ENCODE measurements at places on chromosomes 11 and 22. TPM values are rescaled to one million over a fixed set of nuclear protein-coding genes. Genes with fewer than 3 reads are reported as not detected.

OR8A1 gene
- total RNA-seq, result not detected

SCGB1C1 gene
- not detected for total RNA-seq

PRPF19 gene
- total RNA-seq, result 250 TPM

LRRC4C gene
- total RNA-seq, result not detected

GRCh38 chr11:125263268-125263790 is 98.8 kb downstream of the PKNOX2 start:
- peak; percentile 69 for DNase-seq

GRCh38 chr11:12677131-12677530 is 2.9 kb downstream of the TEAD1 start:
- peak; percentile 72 for DNase-seq

DNA sequence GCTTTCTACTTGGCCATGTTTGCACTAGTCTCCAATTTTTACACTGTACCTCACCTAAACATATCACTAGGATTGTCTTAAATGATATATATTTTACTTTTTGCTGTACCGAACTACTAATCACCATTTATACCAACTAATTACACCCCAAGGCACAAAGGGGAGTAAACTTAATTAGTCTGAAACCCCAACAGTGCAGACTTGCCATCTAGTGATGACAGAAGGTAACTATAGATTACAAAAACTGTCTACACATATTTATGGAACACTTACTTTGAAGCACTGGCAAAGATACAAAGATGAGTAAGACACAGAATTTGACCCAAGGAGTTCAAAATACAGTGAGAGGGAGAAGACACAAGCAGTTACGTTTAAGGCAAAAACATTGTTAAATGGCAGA is 139.7 kb downstream of the CNTN5 start:
- DNase-seq, result no peak

GRCh38 chr11:86249307-86250098 is 5.0 kb downstream of the EED start:
- no peak for DNase-seq

GRCh38 chr11:12749442-12749841 is 75.2 kb downstream of the TEAD1 start:
- no peak for DNase-seq

DNA sequence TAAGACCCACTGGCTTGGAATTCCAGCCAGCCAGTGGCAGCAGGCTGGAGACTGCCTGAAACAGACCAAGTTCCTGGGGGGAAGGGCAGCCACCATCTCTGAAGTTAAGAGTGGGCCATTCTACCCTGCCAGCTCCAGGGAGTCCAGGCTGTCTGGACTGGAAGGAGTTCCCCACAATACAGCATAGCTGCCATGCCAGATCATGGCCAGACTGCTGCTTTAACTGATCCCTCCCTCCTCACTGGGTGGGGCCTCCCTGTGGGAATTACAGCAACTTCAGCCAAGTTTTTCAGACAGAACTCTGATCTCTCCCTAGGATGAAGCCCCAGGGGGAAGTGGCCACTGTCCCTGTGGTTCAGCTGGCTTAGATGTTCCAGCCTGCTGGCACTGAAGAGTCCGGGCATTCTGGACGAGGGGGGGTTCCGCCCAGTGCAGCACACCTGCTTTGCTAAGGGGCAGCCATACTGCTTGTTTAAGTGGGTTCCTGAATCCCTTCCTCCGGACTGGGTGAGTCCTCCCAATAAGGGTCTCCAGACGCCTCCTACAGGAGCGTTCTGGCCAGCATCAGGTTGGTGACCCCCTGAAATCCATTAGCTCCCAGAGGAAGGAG is 455.4 kb downstream of the DLG2 start:
- DNase-seq, result no peak
